Lung (tissue), 17 donors: ENCODE measurements at places on chromosomes 3 and 15. TPM values are rescaled to one million over a fixed set of nuclear protein-coding genes. Genes with fewer than 3 reads are reported as not detected.

Gene ALPK3
- 3.1 TPM for polyA plus RNA-seq

Gene CYP19A1
- 0.37 TPM for polyA plus RNA-seq

Gene C3orf20
- not detected for polyA plus RNA-seq

Gene IL12A
- polyA plus RNA-seq = 2.9 TPM

Gene TRIM71
- polyA plus RNA-seq = 0.45 TPM

Gene XYLB
- polyA plus RNA-seq = 0.89 TPM
